ENCODE measurements at places on chromosomes 5 and 9. TPM values are rescaled to one million over a fixed set of nuclear protein-coding genes. Genes with fewer than 3 reads are reported as not detected.

DNA sequence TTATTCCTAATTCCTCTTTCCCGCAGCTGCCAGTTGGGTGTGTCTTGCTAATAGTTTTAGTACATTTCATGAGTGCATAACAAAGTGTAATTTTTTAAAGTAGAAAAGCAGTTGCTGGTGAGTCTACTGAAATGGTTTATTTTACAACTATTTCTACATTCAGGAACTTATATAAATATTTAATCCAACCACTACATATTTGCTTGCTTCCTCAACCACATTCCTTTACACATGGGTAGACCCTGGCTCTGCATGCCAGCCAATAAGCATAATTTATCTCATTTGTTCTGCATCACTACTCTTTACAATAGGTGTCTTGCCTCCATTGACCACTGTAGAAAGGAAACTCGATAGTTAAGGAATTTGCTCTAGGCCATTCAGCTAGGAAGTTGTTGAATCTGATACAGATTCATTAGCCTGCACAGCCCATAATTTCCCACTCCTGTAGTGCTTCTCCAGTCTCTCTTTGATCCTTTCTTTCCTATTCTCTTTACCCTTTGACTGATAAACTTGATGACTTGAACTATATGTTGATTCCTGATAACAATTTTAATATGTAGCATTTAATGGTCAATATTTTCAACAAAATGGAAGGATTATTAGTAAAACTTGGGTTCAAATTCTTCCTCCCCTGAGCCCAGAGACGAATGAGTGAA lies 342.5 kb upstream of the ACTBL2 start:
- no peaks in the 10 kb centered on the region for H3K4me1 ChIP-seq
- H3K27me3 ChIP-seq: no peaks in the 10 kb centered on the region
- H3K4me3 ChIP-seq: no peak overlapping the region

DNA sequence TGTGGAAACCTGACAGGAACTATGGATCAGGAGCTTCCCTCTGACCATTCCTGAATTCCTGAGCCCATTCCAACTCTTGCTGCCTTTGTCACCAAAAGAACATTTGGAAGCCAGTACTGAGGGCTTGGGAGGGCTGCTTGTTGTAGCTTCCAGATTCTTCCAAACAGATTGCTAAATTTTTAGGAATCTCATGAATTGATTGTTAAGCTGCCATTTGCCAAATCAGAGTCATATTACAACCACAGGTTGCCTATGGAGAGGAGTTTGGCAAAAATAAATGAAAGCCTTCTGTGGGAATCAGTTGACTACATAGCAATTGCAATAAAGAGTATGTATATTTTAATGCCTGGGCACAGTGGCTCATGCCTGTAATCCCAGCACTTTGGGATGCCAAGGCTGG lies 39.2 kb upstream of the SLC28A3 start:
- H3K4me3 ChIP-seq: no peak overlapping the region
- H3K27ac ChIP-seq: no peak overlapping the region
- no peaks in the 10 kb centered on the region for H3K36me3 ChIP-seq
- no peak for DNase-seq
- H3K4me1 ChIP-seq: no peaks in the 10 kb centered on the region

- H3K27me3 ChIP-seq: no peaks in the 10 kb centered on the region
- H3K4me3 ChIP-seq: no peak overlapping the region
- no peaks in the 10 kb centered on the region for H3K4me1 ChIP-seq
- H3K36me3 ChIP-seq: no peaks in the 10 kb centered on the region
These were observed 208.4 kb upstream of the PPP1R2B start for GRCh38 chr5:156641686-156642085.

GRCh38 chr9:119398350-119398749 lies 29.1 kb upstream of the BRINP1 start:
- no peak for DNase-seq
- no peaks in the 10 kb centered on the region for H3K36me3 ChIP-seq
- no peak overlapping the region for H3K4me3 ChIP-seq
- no peaks in the 10 kb centered on the region for H3K4me1 ChIP-seq
- H3K27ac ChIP-seq: no peak overlapping the region
- H3K27me3 ChIP-seq: no peaks in the 10 kb centered on the region

- H3K27me3 ChIP-seq: no peaks in the 10 kb centered on the region
- H3K4me1 ChIP-seq: peaks cover 30% of the 10 kb centered on the region
- DNase-seq: peak; percentile 61
These were observed 1.9 kb downstream of the VLDLR start for GRCh38 chr9:2623288-2624050.

- H3K4me3 ChIP-seq: no peak overlapping the region
- H3K4me1 ChIP-seq: peaks cover 77% of the 10 kb centered on the region
- H3K36me3 ChIP-seq: no peaks in the 10 kb centered on the region
- peaks cover 3% of the 10 kb centered on the region for H3K27me3 ChIP-seq
These were observed 38.0 kb downstream of the RAPGEF1 start for GRCh38 chr9:131701789-131702337.

DNA sequence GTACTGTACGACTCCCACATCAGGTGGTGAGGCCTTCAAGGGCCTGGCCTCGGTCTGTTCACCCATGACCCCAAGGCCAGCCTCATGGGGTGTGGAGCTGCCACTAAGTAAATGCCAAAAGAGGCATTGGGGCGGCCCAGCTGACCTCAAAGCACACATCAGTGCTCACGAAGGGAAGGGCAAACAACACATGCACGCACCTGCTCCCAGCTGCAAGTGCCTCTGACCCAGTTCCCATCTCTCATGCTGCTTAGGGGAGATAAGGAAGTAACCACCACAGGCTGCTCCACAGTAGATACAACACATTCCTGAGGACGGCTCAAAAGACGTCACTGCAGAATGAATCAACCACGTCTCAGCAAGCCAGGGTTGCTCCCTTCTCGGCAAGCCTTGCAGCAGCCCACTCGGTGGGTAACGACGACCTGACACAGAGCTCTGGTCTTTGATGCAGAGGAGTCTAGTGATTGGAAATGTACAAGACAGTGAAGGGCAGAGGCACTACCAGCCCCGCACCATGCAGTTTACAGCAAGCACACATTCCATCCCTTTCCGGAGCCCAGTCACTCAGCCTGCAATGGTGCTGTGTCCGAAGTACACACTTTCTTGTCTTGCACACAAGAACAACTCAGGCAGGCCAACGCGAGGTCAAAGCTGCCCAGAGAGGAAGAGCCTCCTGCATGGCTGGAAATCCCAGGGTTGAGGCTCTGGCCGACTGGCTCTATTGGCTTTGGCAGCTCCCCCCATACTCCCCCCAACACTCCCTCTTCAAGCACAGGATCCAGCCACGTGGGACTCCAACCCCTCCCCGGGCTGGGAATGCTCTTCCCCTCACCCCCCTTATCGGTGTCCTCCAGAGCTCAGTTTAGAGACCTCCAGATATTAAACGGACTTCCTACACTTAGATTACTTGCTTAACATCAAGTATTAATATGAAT lies 31.8 kb downstream of the FABP6 start:
- no peak overlapping the region for H3K4me3 ChIP-seq
- no peaks in the 10 kb centered on the region for H3K27me3 ChIP-seq
- no peak overlapping the region for H3K27ac ChIP-seq
- DNase-seq: no peak
- H3K4me1 ChIP-seq: no peaks in the 10 kb centered on the region

KLF4 gene
- 697 TPM for total RNA-seq

- H3K36me3 ChIP-seq: no peaks in the 10 kb centered on the region
- no peak overlapping the region for H3K27ac ChIP-seq
- H3K4me1 ChIP-seq: no peaks in the 10 kb centered on the region
- H3K4me3 ChIP-seq: no peak overlapping the region
- DNase-seq: no peak
These were observed 139.3 kb upstream of the PLCXD3 start for GRCh38 chr5:41649659-41650058.

DNA sequence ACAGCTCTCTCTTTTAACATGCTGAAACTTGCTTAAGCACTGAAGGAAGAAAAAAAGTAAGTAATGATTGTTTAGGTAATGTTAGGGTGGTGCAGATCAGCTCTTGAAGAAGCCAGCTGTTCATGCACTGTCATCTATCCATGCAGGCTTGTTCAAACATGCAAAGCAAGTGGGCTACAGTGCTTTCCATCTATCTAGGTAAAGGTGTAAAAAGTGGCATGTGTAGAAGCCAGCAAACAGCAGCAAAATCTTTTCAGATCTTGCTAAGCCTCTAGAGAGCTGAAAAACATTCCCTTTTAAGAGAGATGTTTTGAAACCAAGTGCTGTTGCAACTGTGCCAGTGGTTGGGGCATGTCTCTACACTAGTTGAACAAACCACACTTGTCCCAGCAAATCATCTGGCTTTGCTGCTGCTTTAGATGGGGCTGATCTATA lies 214.4 kb downstream of the EFNA5 start:
- no peak for DNase-seq
- H3K27me3 ChIP-seq: no peaks in the 10 kb centered on the region
- H3K4me1 ChIP-seq: peaks cover 42% of the 10 kb centered on the region
- no peak overlapping the region for H3K4me3 ChIP-seq

GRCh38 chr5:18534119-18534518 lies 899.9 kb downstream of the TAF11L14 start:
- H3K27me3 ChIP-seq: no peaks in the 10 kb centered on the region
- H3K4me1 ChIP-seq: no peaks in the 10 kb centered on the region
- H3K36me3 ChIP-seq: no peaks in the 10 kb centered on the region
- no peak for DNase-seq
- no peak overlapping the region for H3K27ac ChIP-seq

PPP2CA gene
- 271 TPM for total RNA-seq

DOLPP1 gene
- 9.7 TPM for total RNA-seq

DNA sequence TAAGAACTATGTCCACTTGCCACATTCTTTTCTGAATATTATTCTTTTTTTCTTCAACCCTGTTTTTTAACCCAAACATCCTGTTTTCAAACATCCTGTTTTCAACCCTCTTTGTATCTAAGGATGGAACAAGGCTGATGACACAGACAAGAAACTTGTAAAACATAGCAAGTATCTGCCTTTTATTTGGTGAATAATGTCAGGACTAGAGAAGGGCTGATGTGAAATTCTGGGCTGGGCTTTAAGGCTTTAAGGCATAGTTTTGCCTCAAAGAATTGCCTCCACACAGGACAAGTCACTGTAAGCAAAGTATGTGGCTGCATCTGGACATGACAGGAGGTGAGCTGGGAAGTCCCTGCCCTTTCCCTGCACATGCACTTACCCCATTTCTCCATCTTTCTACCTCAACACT lies 42.5 kb upstream of the RIC1 start:
- peaks cover 12% of the 10 kb centered on the region for H3K4me1 ChIP-seq
- no peaks in the 10 kb centered on the region for H3K27me3 ChIP-seq
- no peaks in the 10 kb centered on the region for H3K36me3 ChIP-seq
- no peak overlapping the region for H3K4me3 ChIP-seq
- no peak for DNase-seq

GRCh38 chr5:16461782-16462181 lies 3.8 kb downstream of the ZNF622 start:
- no peaks in the 10 kb centered on the region for H3K27me3 ChIP-seq
- H3K4me1 ChIP-seq: peaks cover 51% of the 10 kb centered on the region
- H3K36me3 ChIP-seq: peaks cover 60% of the 10 kb centered on the region

DNA sequence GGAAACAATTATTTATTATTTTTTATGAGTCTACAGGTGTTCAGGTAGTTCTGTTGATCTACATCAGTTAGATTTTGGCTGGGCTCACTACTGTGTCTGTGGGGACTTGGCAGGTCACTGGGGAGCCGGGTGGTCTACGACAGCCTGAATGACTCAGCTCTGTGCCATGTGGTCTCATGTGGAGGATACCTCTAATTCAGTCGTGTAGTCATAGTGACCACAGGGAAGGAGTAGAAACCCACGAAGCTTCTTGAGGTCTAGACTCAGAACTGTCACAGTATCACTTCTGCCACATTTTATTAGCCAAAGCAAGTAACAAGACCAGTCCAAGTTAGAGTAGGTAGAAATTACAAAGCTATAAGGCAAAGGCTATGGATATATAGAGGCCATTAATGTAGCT lies 64.7 kb upstream of the GRAMD2B start:
- H3K27ac ChIP-seq: no peak overlapping the region
- no peak for DNase-seq
- no peaks in the 10 kb centered on the region for H3K27me3 ChIP-seq
- no peak overlapping the region for H3K4me3 ChIP-seq
- peaks cover 11% of the 10 kb centered on the region for H3K4me1 ChIP-seq

- no peaks in the 10 kb centered on the region for H3K27me3 ChIP-seq
- no peaks in the 10 kb centered on the region for H3K36me3 ChIP-seq
- no peak overlapping the region for H3K4me3 ChIP-seq
- no peak overlapping the region for H3K27ac ChIP-seq
These were observed 53.2 kb downstream of the TTC39B start for GRCh38 chr9:15253786-15254185.

GRCh38 chr5:141330299-141331080 lies at the start of gene PCDHGA1:
Gene PCDHGA1, plus strand, starts transcription at chr5:141330514.
- no peaks in the 10 kb centered on the region for H3K36me3 ChIP-seq
- H3K27ac ChIP-seq: no peak within 1 kb of the TSS
- no peaks in the 10 kb centered on the region for H3K4me1 ChIP-seq
- H3K27me3 ChIP-seq: peaks cover 46% of the 10 kb centered on the region
- no peak for DNase-seq
- H3K4me3 ChIP-seq: no peak within 1 kb of the TSS

- no peaks in the 10 kb centered on the region for H3K27me3 ChIP-seq
- peaks cover 35% of the 10 kb centered on the region for H3K4me1 ChIP-seq
- no peak for DNase-seq
- no peak overlapping the region for H3K27ac ChIP-seq
- H3K4me3 ChIP-seq: no peak overlapping the region
These were observed 35.9 kb downstream of the ZNF618 start for GRCh38 chr9:113911850-113912557.

GRCh38 chr5:177996660-177997318 lies 747 bp upstream of the PROP1 start:
- H3K27ac ChIP-seq: no peak overlapping the region
- DNase-seq: no peak
- H3K4me3 ChIP-seq: no peak overlapping the region
- no peaks in the 10 kb centered on the region for H3K4me1 ChIP-seq

DNAH5 gene
- 0.13 TPM for total RNA-seq

DNA sequence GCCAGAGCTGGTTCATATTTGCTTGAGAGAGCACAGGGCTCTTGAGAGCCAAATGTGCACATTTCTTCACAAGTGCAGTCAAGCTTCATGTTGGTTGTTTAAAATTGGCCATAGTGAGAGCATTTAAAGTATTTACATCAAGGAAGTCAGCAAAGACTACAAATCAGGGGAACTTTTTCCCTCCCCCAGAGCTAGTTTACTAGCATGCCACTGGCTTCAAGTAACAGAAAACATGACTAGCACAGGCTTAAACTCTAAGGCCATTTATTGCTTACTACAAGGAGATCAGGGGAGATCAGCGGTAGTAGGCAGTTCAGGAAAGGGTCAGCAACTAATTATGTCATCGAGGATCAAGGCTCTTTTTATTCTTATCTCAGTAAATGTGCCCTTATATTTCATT lies 11.0 kb upstream of the CCDC171 start:
- DNase-seq: no peak
- H3K36me3 ChIP-seq: no peaks in the 10 kb centered on the region
- H3K4me1 ChIP-seq: no peaks in the 10 kb centered on the region
- no peak overlapping the region for H3K27ac ChIP-seq

- no peak overlapping the region for H3K4me3 ChIP-seq
- H3K36me3 ChIP-seq: peaks cover 67% of the 10 kb centered on the region
- no peak overlapping the region for H3K27ac ChIP-seq
These were observed 7.1 kb downstream of the CCNH start for GRCh38 chr5:87405472-87406155.

DNA sequence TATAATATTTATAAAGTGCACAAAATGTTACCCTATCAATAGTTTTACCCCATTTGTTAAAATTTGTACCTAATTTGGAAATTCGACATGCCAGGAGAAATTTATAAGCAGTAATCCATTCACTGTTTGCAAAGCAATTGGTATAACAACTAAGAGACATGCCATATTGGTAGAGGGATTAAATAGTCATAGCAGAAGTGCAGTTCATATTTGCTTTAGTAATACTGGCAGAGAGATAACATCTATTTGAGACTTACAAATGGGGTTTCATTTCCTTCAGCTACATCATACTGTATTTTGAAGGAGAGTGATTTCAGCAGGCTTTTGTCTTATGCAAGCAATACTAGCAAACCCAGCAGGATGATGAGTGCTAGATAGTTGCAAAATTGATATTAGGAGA lies 610.4 kb upstream of the CDH10 start:
- H3K27me3 ChIP-seq: no peaks in the 10 kb centered on the region
- no peaks in the 10 kb centered on the region for H3K36me3 ChIP-seq
- no peak overlapping the region for H3K27ac ChIP-seq
- no peak overlapping the region for H3K4me3 ChIP-seq
